Activated CD4-positive, CD25-positive, alpha-beta regulatory T cell treated with anti-CD3 and anti-CD28 coated beads, Interleukin-2, amount 50 U/mL, for 72 hours (primary cell): ENCODE measurements at places on chromosomes 5 and 9.

DNA sequence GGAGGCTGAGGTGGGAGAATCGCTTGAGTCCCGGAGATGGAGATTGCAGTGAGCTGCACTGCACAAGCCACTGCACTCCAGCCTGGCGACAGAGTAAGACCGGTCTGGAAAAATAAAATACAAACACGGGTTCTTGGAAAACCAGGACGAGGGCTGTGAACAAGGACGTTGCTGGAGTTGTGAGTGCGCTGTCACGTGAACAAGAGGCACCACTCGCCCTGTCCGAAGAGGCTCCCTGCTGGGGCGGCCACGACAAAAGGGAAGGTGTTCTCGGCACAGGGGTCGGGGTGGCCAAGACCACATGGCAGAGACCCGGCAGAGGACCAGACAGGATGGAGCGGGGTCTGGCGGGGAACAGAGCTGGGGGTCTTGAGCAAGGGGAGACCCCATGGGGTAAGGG, 30.6 kb upstream of the UBAC1 start:
- no peak for DNase-seq

- DNase-seq, result no peak
Measured at GRCh38 chr5:156186760-156187159, 140.2 kb upstream of the SGCD start.

DNA sequence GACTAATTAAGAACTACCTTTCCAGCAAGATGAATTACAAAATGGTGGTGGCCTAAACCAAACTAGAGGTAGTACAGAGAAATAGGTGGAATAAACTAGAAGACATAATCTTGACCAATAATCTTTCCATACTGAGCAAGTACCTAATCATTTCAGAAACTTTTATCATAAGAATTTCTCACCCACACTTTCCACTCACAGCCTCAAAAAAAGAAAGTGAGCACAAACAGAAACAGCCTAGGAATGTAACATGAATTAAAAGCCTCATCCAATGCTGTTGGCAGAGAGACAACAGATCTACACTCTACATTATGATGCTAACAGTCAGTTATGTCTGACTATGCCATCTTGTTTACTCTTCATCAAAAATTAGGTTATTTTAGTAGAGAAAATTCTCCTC, 1.3 kb downstream of the RNF38 start:
- no peak for DNase-seq

DNA sequence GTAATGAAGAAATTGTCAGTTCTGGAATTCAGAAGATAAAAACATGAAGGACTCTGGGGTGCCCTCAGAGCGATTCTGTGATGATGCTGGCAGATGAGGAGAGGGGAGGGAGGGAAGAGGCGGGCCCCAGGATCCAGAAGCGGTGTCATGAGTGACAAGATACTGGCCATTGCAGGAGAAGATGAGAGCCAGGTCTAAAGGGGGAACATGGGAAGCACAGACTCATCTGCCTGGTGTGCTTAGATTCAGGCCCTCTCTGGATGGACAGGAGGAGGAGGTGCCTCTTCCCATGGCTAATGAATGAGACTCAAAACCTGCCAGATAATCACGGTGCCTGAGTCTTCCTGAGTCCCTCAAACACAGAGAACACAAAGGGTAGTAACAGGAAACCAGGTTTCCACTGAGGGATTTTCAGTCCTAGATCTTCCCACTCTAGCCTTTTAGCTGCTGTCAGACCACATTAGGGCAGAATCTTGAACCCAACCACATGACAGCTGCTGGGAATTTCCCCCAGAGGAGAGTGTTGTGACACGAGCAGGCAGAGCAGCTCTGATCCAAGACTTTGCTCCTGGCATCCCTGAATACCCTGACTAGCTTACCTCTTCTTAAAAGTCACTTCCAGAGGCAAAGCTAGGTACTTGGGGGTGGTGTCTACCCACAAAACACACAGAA, 28.2 kb upstream of the HSPA9 start:
- no peak for DNase-seq
